Hepatic stellate cell (primary cell): ENCODE measurements at places on chromosomes 1 and 21.
A peak's percentile ranks its signal among the peaks of the same experiment; 100 is the strongest.

DNA sequence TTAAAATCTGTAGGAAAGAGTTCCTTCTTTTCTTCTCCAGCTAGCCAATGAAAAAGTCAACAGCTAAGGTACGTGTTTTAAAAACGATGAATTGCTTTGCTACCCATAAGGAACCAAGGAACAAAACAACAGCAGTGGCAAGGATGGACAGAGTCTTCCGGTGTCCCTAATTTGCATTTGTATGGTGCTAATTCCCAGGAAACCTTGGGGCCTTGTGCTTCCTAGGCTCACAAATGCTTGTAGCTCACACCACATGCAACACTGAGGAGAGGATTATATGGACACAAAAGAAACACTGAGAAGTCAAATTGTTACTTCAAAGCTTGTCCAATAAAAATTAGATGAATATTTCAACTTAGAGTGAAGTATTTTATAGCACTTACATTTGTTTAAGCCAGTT is 1.8 kb upstream of the PGBD5 start:
- no peak for DNase-seq

DNA sequence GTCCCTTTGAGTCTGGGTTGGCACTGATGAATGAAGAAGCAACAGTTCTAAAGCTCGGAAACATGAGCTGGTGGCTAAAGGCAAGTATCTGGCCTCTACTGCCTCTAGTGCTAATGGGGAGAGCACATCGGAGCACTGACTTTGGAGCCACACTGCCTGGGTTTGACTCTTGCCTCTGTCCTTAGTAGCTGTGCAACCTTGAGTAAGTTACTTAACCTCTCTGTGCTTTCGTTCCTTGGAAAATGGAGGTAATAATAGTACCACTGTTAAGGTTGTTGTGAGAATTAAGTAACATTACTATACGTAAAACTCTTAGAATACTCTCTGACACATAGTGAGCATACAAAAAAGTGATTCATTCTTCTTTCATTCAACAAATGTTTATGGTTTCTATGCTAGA is 211.2 kb downstream of the ATG4C start:
- no peak for DNase-seq

- DNase-seq, result peak; percentile 7
Observed at GRCh38 chr1:180311011-180311730, 81.1 kb downstream of the LHX4 start.

GRCh38 chr1:243267471-243267880 is 11.6 kb downstream of the SDCCAG8 start:
- no peak for DNase-seq

DNA sequence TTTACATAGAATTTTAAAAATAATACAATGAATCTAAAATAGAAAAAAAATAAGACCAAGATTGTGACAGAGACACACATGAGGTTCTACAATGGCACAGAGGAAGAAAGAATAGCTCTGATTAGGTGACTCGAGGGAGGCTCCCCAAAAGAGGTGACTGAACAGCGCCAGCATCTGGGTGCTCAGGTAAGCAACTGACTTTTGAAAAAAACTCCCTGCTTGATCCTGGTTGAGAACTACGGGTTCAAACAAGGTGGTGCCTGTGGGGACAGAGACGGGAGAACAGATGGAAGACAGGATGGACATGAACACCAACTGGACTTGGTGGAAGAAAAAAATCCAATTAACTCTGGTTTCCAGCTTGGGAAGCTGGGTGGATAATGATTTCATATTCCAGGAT is 22.5 kb downstream of the BATF3 start:
- DNase-seq, result no peak

DNA sequence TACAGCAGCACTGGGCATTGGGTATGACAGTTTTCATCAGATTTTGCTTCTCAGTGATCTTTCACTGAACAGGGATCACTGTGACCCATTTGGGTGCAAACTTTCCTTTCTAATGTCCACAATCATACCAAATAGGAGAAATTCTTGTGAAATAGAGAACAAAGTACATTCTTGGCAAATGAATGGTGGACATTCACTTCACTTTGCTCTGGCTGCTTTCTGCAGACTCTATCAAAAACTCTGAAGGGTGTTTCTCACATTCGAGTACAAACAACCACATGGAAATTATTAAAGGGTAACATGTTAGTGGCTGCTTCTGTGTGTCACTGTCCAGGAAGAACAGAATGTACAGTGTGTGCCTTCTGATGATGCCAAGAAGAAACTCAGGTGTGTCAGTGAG is 61.9 kb upstream of the ADAM30 start:
- no peak for DNase-seq

DNA sequence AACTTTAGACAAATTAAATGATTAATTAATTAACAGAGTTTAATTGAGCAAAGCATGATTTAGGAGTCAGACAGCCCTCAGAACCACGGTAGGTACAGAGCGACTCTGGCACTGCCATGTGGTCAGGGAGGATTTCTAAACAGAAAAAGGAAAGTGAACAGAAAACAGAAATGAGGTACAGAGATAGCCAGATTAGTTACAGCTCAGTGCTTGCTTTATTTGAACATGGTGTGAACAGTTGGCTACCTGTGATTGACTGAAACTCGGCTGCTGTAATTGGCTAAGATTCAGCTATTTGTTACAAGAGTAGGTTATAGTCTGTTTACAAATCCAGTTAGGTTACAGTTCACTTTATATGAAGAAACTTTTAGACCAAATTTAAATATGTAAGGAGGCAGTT is 163.0 kb upstream of the TNR start:
- DNase-seq, result no peak

DNA sequence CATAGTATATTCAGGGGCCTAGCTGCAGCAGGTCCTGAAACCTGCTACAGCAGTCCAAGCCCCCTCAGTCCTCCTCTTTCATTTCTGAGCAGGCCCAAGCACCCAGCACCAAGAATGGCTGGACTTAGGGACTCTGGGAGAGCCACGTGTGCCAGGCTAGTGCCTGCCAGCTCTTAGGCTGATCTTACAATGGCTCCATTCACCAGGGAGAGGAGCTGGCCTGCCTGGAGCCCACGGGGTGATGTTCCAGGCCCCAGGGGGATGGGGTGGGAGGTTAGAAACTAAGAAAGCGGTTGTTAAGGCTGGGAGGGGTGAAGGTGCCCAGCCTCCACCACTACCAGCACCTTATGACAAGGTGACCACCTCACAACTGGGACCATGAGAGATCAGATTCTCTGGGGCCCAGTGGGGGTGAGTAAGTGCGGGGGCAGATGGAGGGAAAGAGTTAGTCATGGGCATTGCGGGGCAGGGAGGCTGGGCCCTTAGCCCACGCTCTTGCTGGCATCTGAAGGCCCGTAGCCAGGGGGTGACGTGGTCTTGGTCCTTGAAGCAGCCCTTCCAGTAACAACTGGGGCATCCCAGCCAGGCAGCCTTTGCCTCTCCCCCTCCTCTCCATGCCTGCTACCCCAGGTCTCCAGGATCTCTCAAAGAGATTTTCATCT is 30.3 kb upstream of the CLIC4 start:
- no peak for DNase-seq

DNA sequence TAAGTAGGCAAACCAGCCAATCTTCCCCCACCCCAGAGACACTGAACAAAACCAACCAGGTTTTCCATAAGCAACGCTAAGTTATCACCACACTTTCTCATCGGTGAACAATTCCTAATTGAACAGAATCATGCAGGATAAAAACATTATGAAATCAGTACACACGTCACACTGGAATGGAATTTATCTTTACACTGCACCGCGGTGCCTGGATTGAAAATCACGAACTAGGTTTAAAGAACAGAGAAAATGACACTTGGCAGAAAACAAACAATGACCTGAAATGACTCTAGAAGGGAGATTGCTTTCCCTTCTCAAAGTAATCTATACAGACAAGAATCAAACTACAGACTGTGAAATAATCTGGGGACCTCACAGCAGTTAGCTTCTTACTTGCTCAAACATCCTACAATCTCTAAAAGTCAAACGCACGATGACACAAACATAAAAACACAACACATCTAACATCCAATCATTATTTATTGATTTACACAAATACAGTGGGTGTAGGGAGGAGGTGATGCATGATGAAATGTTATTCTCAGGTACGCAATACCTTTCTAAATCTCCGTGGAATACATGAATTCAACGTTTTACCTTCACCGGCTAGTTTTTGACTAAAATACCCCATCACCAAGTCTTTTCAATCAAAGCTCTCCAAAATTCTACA is 1.9 kb downstream of the EIF4G3 start:
- peak; percentile 61 for DNase-seq

- DNase-seq, result no peak
Observed at GRCh38 chr1:151993084-151993733, 450 bp downstream of the S100A10 start.

DNA sequence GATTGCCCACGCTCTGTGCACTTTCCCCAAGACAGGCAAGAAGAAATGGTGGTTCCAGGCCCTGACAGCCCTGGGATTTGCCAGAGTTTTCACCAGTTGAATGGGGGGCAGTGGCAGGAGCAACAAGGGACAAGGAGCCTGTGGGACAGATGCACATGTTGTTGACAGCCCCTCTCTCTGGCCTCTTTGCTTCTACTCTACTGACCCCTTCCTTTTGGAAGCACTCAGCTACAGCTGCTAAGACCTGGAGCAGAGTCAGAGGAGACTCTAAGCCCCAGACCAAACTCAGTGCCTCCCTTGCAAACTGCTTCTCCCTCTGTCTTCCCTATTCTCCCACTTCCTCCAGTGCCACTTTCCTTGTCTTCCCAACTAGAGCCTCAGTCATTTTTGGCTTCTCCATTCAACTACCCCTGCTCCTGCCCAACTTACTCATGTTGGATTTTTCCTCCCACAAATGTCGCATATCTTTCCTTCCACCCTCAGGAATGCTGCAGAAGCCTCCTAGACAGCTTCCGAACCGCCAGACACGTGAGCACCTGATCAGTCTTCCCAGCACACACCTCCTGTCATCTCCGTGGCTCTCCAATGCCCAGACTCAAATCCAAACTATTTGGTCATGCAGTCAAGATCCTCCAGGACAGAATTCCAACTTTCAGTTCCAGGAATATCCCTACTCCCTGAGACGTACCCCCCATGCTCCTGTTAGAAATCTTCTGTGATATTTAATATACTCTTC is 9.1 kb downstream of the INKA2 start:
- DNase-seq, result no peak

DNA sequence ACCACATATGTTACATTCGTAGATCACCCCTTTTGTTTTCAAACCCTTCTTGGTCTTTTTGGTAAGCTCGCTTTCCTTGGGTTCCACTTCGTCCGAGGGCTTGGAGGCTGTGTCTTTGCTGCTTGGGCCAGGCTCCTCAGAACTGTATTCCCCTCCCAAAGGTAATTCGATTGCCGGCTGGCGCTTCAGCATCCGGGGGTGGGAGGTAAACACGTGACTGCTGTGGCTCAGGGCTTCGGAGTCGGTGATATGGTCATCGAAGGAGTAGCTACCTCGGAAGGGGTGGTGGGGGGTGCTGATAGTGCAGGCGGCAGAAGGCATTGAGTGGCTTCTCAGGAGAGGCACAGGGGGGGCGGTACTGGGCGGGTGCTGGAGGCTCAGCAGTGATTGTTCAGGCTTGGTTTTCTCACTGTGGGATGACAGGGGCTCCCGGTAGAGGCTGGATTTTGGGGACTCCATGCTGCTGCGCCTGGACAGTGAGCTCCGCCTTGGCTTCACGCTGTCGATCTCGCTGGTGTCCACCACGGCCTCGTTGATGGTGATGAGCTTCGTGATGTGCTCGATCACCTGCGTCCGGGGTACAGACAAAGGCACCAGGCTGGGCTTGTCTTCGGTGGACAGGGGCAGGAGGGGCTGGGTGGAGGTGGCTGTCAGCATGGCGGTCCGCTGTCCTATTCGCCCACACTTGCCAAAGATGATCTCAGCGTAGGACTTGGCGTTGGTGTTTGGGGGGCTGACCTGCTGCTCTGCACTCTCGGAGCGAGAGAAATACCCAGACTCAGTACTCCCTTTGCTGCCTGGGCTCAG is 98.6 kb upstream of the EDN2 start:
- DNase-seq, result no peak

DNA sequence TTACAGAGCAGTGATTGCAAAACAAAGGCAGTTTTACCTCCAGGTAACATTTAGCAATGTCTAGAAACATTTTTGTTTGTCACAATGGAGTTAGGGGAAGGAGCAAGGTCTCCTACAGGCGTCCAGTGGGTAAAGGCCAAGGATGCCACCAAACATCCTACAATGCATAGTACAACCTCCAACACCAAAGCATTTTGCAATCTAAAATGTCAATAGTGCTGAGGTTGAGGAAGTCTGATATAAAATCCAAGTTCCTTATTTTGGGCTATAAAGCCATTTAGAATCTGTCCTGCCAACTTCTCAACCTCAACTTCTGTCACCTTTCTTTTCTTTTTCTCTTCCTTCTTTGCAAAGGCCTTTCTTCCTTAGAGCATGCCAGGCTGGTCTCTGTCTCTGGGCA is 111.2 kb downstream of the FASLG start:
- no peak for DNase-seq

DNA sequence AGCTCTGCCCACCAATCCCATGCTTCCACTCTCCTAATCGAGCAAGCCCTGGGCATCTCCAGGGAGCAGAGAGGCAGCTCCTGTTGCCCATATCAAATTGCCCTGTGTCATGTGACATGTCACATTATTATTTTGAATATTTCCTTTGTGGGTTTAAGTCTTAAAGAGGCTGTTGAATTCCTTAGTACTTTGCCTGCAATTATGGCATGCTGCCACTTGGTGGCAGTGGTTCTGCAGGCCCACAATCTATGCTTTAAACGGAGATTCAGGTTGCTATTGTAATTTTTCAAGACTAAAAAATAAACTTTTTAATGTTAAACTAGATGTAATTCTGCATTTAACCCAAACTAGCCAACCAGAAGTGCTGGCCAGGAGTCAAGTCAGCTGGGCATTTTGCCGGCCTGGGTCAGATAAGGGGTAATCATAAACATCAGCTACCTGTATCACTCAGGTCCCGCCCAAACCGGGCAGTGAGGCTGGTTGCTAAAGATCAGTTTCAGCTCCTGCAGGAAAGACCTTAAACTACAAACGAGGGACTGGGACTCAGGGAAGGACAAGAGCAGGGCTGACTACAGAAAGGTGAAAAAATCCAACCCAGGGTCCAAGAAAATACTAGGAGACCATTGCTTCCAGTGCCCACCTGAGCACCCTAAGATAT is 37.3 kb upstream of the ARHGEF16 start:
- no peak for DNase-seq

DNA sequence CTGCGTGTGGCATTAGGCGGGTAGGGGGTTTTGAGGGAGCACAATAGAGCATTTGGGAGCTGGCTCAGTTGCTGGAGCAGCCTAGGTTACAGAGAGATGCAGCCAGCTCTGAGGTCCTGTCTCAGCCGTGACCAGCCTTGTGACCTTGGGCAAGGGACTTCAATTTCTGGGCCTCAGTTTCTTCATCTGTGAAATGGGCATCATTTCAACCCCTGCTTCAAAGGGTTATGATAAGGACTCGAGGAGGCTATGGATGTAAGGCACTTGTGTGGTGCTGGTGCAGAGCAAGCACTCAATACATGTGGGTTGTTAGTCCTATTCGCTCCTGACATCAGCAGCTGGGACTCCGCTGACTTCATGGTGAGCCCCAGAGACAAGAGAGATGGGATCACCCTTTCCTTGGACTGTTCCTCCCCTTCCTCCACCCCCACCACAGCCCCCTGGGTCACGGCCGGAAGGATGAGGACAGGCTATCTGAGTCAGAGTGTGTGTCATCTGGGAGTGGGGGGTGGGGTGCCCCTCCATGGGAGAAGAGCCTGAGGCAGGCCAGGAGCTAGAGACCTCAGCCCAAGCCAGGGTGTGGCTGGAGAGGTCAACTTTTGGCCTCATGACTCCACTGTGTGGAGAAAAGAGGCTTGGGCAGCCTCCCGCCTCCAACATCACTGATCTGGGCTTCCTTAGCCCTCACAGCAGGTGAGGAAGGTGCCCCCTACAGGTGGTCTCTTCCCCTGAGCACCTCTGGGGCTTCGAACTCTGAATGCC is 71.4 kb upstream of the ZBTB40 start:
- no peak for DNase-seq
